CD14-positive monocyte (primary cell): ENCODE measurements at places on chromosomes 5 and 9. TPM values are rescaled to one million over a fixed set of nuclear protein-coding genes. Genes with fewer than 3 reads are reported as not detected.

Gene PITX1
- not detected for polyA plus RNA-seq

Gene CXCL14
- 0.07 TPM in 1 of 2 replicates, not detected in the other for polyA plus RNA-seq

Gene WNK2
- not detected for polyA plus RNA-seq

Gene SPINK4
- not detected for polyA plus RNA-seq

Gene NR6A1
- 0.28 TPM for polyA plus RNA-seq

Gene SLC25A2
- polyA plus RNA-seq, result not detected

Gene CDK9
- polyA plus RNA-seq, result 26.4 TPM

Gene QRFP
- 0.60 and 0.64 TPM in 2 replicates for polyA plus RNA-seq

Gene PSAT1
- 0.11 TPM for polyA plus RNA-seq

Gene ZNG1A
- polyA plus RNA-seq, result 8.5 and 26.7 TPM in 2 replicates

Gene PIP5K1B
- polyA plus RNA-seq, result 0.87 TPM

Gene ELOVL7
- polyA plus RNA-seq, result 0.36 TPM

Gene ACTBL2
- not detected for polyA plus RNA-seq

Gene NR2F1
- polyA plus RNA-seq, result not detected

Gene PCDHA4
- not detected for polyA plus RNA-seq

Gene CCDC192
- not detected for polyA plus RNA-seq

Gene PCDHB2
- polyA plus RNA-seq, result not detected

Gene FCN2
- polyA plus RNA-seq, result not detected in 2 replicates

Gene PALM2AKAP2
- polyA plus RNA-seq, result not detected

Gene PMPCA
- polyA plus RNA-seq, result 40.8 and 58.8 TPM in 2 replicates
